ENCODE measurements at places on chromosomes 5 and 9.

- no peak for DNase-seq
Measured at GRCh38 chr5:101673120-101673519, 623.0 kb downstream of the SLCO4C1 start.

DNA sequence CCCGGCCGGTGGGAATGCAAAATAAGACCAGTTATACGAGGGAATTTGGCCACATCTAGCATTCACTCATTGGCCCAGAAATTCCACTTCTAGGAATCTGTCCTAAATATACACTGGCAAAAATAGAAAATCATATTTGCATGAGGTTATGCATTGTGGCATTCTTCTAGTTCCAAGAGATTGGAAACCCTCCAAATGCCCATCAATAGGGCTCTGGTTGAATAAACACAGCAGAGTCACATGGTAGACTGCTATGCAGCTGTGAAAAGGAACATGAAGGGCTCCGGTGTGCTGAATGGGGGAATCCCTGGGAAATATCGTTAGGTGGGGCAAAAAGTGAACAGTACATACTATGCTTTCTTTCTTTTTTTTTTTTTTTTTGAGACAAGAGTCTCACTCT lies 36.8 kb downstream of the PTGES start:
- DNase-seq: no peak

GRCh38 chr5:169893010-169893409 lies 87.3 kb downstream of the INSYN2B start:
- DNase-seq: no peak

GRCh38 chr5:50655810-50656205 lies 10.6 kb upstream of the PARP8 start:
- no peak for DNase-seq

GRCh38 chr5:170182491-170182890 lies 50.3 kb upstream of the C5orf58 start:
- DNase-seq: no peak

DNA sequence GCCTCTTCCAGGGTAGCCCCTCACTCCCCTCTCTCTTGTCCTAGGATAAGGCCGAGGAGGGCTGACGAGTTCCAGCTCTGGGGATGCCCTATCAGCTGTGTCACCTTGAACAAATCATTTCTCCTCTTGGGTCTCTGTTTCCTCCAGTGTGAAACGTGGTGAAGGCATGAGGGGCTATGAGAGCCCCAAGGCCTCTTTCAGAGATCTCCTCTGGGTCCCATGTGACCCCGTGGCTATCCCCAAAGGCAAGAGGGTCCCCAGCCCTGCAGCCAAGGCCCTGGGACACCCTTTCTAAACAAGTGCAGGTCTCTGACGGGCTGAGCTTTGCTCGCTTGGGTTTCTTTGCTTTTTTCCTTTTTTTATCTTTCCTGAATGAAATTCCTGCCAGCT lies 25.5 kb upstream of the SPTLC1 start:
- DNase-seq: no peak

- no peak for DNase-seq
Measured at GRCh38 chr5:167578977-167579692, 712.3 kb upstream of the WWC1 start.

- DNase-seq: no peak
Measured at GRCh38 chr9:126058591-126058990, 268.0 kb upstream of the MVB12B start.

- DNase-seq: no peak
Measured at GRCh38 chr5:76813982-76814562, 4.8 kb upstream of the F2RL1 start.

- no peak for DNase-seq
Measured at GRCh38 chr5:4576161-4576748, 563.9 kb upstream of the ADAMTS16 start.

GRCh38 chr9:120531683-120532300 lies 48.2 kb downstream of the CDK5RAP2 start:
- no peak for DNase-seq

DNA sequence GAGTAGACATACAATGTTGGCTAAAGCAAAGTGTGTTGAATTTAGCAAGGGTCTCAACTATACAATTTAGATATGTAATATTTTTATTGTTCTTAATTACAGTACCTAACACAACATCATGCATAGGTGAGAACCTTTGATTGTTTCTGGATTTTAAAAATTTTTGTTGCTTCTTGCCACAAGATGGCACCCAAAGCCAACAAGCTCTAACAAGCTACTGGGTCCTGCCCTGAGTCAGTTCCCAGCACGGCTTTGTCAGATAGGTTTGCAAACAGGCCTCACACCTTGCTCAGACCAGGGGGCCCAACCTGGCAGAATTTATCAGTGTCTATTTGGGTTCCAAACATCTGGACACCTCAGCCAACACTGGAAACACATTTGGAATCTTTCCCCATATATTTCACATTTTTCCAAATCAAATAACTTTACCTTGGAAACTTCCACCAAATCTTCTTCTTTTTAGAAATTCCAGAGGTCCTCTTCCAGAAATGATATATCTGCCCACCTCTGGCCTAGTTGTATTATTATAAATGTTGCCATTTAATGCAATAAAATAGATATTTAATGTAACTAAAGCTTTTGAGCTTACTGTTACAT lies 49.5 kb upstream of the EGFLAM start:
- no peak for DNase-seq

DNA sequence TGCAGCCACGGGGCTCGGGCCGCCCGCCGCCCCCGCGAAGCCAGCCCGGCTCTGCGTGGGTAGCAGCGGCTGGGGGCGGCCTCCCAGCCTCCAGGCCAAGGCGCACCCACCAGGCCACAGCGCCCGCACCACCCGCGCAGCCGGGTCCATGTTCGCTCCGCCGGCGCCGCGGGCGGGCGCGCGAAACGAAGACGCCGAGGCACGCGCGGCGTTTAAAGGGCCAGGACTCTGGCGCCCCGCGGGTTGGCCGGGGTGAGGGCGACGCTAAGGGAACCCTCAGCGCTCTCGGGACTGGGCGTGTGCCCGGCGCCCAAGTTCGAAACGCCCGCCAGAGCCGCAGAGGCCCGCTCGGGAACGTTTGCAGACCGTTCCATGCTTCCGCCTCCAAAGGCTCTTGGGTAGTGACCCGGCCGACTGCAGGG lies at the start of gene PTGES2:
Gene PTGES2, minus strand, starts transcription at position 162 of the 422 bp plus-strand sequence. Its CDS starts 12 bp downstream, at position 150.
- peak; percentile 58 for DNase-seq

GRCh38 chr9:121718084-121718483 lies 66.7 kb downstream of the DAB2IP start:
- DNase-seq: no peak

DNA sequence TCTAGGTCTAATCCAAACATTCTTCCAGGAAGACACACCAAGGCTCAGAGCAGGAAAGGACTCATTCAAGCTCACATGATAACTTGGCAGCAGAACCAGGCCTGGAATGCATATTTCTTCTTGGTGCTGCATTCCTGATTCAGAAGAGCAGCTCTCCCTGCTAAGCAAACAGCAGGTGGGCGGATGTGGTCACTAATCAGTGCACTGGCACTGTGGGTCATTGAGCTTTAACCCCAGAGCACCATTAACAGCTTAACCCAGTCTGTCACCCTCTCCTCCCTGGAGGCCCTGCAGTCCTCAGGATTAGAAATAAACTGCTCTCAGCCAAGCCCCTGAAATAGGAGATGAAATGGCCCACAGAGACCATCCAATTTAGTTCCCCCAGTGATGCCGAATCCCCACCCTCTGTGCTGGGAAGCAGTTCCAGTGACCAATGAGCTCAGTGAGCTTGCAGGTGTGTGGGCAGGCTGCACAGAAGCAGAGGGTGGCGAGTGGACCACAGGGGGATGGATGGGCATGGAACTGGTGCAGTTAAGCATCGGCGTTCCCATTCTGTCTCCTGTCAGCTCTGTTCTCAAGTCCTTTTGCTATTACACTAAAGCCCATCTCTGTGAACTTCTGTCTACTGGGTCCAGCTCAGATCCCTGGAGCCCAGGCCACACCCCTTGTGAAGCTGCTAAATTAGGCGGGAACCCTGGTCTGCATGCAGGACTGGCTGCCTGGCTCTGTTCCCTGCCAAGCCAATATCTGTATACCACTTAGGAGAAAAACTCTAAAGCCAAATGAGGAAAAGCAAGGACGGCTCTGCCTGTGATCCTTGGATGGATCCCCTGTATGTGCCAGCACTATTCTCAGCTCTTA lies 16.6 kb upstream of the MEGF9 start:
- DNase-seq: no peak

DNA sequence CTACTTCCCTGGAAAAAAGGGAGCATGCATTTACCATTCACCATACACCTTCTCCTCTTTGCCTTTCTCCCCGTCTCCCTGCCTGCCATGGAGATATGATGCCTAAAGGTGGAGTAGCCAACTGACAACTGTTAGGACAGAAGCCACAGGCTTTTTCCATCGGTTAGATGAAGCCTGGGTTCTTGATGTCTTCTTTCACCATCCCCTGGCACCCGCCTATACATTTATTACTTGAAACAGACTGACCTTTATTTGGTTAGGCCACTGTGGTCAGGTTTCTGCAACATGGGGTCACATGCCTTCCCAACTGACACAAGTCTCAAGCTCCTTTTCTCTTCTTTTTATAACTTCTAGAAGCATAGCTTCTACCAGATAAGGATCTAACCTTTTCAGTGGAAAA lies 7.1 kb downstream of the LCP2 start:
- DNase-seq: no peak

DNA sequence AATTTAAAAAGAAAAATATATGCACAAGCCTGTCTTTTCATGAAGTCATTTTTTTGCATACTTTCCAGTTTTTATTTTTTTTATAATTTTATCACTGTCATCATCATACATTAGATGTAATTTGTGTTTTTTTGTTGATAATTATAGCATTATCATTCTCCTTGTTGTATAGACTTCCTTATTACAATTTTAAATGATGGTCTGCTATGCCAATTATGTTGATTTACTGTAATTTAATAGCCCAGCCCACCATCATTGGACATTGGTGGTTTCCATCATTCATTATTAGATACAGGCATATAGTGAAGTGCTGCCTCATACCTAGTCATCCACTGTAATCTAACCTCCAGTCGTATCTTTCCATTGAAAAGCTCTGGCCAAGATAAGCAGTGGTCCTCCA lies 3.8 kb upstream of the TJP2 start:
- no peak for DNase-seq

DNA sequence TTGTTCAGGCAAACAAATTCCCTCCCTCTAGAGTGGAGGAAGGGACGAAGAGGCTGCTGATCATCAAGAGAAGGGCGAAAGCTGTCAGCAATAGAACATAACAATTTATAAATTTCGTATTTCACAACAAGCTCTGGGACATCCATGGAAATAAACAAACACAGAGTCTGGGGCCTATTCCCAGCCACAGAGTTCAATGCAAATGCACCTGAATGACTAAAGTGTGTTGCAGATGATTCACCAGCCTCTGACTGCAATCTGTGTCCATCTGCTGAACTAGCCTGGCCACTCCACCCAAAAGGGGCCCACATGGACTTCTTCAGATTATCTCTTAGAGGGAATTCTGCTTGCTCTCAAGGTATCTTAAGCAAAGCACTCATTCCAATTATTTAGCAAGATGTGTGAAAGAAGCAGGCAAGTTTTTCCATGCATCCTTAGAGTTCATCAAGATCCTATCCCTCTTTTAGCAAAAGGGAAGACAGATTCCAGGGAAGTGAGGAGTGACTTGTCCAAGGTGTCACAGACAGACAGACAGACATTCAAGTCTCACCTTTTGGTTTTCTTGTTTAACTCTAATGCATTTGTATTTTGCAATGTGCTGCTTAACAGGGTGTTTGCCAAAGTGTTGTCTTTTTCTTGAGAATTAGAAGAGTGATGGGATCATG lies 307.8 kb upstream of the PAPPA start:
- no peak for DNase-seq

- no peak for DNase-seq
Measured at GRCh38 chr5:125668884-125669283, 754.3 kb upstream of the GRAMD2B start.

DNA sequence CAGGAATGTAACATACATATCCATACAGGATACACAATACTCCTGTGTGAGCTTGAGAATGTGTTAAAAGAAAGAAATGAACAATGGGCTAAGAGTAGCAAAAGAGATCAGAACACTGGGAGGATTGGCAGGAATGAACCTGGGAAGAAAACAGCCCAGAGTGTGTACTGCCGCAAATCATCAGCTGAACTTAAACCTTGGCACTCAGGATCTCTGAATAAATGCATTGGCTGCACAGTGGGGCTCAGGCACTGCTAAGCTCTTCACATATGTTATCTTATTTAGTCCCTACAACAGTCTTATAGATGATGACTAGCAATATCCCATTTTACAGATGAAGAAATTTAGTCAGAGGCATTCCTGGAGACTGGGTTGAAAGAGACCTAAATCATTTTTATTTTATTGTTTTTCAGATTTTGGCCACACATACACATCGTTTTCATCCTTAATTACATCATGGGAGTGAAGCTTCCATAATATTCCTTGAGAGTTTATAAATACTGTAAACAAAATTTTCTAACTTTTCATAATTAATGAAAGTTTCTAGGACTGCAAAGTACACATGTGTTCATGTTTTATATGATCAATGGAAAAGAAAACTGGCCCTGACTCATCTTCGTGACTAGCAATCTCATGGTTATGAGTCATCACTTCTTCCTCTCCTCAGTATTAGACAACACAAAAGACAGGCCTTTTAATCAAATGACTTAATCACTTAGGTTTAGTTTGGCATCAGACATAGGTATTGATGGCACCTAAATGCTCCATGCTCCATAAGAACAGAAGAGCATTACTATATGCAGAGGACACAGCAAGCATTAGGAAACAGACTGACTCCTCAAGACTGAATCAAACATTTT lies 59.2 kb downstream of the CDH18 start:
- DNase-seq: no peak

GRCh38 chr9:106862821-106863720 lies at the start of gene ZNF462:
Gene ZNF462, plus strand, starts transcription at chr9:106863166. Its CDS starts 60,218 bp downstream, at chr9:106923384.
- DNase-seq: no peak

DNA sequence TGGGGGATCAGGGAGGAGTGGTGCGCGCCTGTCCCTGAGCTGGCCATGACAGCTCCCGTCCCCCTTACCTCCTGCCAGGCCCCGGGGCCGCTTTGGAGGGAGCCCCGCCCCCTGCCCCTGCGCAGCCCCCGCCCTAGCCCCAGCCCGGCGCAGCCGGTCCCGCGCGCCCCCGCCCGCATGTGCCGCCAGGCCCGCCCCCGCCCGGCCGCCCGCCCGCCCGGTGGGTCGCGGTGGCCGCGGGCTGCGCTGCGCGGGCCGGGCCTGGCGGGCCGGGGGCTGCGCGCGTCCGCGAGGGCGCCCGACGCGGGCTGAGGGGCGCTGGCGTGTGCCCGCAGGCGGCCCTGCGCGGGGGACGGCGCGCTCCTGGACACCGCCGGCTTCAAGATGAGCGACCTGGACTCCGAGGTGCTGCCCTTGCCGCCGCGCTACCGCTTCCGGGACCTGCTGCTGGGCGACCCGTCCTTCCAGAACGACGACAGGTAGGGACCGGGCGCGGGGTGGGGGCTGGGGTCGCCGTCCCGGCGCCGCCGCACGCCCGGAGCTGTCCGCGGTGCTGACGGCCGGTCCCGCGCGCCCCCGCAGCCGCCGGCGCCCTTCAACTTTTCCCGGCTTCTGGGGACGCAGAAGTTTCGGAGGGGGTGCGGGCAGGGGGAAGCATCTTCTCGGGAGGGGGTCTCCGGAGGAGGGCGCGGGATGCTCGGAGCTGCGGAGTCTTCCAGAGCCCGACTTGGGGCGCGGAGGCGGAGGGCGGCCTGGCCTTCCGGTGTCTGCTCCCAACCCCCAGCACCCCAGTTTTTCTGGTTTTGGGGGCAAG lies 12.5 kb downstream of the KCNT1 start:
- DNase-seq: no peak

Data from stimulated activated CD8-positive, alpha-beta memory T cell treated with anti-CD3 and anti-CD28 coated beads, Interleukin-15, amount 100 ng/mL, for 24 hours (primary cell).